GM12865 (cell line): ENCODE measurements at places on chromosomes 5 and 9.

DNA sequence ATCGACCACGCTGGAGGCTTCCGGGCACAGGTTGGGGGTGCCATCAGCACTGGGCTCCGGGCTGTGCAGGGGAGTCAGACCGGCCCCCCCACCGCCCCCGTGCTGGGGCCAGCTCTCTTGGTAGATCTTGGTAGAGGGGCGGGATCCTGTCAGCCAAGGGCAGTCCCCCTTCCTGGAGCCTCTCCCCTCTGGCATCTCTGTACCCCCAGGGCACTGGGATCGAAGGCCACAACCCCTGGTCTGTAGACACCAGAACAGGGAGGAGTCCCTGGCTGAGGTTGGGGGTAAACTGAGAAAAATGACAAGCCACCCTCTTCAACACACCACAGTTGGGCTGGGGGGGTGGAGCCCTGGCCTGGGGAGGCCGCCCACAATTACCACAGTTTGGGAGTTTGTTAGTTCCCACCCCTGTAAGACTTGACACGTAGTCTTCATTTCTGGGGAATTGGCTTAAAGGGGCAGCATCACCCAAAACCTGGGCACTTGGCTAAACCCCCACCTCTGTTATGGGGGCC, 882 bp downstream of the CERCAM start:
- no peak for DNase-seq

DNA sequence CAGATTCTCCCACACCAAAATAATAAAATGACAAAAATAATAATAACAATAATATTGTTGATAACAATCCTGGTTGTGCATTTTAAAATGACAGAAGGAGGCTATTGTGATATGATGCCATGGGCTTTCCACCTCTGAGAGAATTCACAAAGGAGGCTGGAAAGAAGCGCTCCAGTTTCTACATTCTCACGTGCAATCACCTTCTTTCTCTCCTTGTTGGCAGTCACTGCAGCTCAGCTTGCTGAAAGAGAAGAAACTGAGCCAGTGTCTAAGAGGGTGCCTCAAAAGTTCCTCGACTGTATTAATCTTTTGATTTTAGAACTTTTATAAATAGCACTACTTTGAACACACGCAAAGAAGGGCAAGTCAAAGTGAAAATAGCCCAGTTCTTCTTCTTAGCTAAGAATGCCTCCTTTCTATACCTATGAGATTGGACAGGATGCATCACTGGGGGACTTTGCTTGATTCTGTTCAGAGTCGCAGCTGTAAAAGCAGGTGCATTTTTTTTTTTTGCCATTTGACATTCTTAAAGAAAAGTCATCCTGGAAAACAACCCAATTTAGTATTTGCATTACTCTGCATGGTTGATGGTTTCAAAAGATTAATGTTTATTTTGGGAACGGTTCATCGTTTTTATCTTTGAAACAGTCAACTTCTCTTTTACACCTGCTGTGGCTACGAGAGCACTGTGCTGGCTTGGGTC, 12.4 kb upstream of the SUB1 start:
- DNase-seq: peak; percentile 94

DNA sequence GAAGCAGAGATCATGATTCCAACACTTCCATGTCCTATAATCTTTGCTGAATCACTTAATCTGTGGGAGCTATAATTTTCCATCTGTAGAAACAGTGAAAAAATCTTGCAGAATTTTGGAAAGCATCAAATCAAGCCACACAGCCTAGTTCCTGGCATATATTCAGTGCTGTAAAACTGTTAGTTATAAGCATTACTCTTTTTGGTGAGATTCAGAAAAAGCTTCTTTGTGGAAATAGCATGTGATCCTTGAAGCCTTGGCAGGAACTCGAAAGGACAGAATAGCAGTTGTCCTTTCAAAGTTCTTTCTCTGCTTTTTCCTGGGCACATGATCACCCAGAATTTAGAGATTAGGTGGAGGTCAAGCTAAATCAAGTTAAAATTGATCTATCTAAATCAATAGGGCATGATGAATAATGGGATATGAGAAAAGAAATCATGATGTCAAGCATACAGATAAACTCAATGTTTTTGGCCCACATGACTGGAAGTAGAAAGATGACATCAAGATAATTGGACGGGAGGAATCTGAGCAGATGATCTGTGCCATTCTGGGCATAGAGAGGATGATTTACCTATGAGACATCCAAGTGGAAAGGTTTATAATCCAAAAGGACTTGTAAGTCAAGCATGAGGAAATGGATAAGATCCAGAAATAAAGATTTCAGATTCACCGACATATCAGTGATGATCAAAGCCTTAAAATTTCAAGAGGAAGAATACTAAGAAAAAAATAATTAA, 73.1 kb downstream of the TMEM232 start:
- DNase-seq: no peak

DNA sequence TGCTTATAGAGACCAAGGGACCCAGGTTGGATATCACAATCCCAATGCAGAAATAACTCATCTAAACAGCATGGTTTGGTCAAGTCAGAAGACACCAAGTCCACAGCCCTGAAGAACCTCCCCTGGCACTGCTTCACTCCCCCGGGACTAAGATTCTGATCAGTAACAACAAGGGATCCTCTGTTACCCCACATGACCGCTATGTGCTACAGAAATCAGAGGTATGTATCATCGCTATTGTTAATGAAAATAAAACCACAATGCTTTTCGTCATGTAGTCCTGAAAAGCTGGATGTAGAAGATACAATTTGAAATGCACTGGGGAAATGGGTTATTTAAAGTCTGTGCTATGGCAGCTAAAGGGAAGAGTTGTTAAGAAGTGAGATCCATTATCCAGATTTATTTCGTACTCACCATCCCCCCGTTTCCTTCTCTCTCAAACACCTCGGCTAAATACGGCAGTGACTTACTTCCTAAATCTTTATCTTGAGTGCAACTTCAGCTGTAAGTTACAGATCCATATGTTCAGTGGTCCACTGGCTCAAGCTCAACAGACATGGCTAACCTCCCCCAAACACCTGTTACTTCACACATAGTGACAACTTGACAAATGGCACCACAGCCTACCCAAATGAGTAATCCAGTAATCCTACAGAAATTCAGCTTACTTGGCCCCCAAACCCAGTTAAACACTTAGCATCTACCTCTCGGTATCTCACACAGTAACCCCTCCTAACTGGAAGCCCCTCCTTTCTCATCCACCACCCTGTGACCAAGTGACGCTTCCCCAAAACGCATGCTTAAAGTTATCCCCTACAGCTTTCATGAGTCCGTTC, 129.2 kb downstream of the MYO10 start:
- no peak for DNase-seq

- DNase-seq: no peak
These were observed 9.9 kb upstream of the SLC2A6 start for GRCh38 chr9:133488686-133489252.

- no peak for DNase-seq
These were observed 110.5 kb upstream of the HMHB1 start for GRCh38 chr5:143701493-143701892.

- DNase-seq: no peak
These were observed 49.0 kb upstream of the IFNK start for GRCh38 chr9:27475057-27475595.

DNA sequence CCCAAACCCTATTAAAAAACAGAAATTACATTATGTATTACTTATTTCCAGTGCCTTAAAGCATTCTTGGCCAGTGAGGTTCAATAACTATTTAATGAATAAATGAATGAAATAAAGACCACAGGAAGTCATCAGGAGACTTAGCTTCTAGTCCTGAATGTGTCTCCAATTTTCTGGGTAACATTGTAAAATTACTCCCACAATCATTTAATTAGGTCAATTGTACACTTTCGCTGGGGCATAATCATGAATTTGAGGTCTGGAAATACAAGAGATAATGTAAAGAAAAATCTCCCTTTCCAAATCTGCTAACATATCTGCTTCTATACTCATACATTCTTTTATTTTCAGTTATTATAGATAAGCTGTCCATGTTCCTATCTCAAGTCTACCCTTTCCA, 199.2 kb downstream of the TLR4 start:
- no peak for DNase-seq

DNA sequence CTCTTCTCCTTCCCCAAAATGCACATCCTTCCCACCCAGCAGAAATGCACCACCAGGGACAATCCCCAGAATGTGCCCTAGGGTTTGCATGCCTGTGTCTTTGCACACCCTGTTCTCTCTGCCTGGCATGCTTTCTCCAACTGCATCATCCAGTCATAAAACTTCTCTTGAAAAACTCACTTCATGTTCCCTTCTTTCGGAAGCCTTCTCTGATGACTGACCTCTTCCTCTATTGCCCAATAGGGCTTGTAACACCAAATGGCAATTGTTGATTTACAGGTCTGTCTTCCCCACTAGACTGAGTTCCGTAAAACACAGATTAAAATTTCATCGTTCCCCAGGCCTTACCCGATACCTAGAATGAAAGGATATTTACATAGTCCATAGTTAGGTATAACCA, 83.1 kb upstream of the SPOCK1 start:
- no peak for DNase-seq

- peak; percentile 40 for DNase-seq
These were observed 20.2 kb downstream of the ZBED3 start for GRCh38 chr5:77066823-77067442.

DNA sequence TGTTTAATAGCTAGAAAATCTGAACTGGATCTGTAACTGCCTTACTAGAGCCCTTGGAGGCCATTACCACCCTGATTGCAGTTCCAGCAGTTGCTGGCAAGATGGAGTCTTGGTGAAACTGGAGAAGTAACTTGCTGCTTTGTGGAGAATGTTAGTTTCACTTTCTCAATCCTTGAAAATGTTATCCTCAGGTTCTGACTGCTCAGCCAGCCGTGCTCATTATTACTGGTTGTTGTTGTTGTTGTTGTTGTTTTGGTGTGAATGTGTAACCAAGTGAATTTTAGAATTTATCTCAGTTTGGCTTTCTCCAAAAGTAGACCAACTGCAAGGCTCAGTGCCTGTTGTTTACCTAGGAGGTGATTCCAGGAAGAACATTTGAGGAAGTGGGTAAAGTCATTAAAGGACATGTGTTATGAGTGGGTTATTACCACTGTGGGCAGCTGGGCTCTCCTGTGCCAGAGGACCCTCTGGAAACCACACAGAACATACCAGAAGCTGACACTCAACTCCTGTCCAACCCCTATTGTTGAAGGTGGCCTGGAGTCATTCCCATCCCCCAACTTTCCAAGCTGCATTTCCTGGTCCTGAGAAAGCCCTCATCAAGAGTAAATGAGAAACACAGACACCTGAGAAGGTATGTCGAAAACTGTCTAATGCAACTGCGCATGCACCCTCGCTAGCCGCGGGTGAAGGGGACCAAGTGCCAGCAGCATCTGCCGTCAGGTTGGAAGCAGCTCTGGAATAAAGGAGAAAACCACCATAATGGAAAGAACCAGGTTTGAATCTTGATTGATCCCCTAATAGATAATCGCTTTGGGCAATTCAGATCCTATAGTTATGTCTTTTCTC, 111.6 kb downstream of the CMYA5 start:
- peak; percentile 29 for DNase-seq

GRCh38 chr5:96547486-96547885, 114.4 kb upstream of the PCSK1 start:
- DNase-seq: no peak

GRCh38 chr9:116476935-116477381, 210.1 kb upstream of the TRIM32 start:
- DNase-seq: no peak

DNA sequence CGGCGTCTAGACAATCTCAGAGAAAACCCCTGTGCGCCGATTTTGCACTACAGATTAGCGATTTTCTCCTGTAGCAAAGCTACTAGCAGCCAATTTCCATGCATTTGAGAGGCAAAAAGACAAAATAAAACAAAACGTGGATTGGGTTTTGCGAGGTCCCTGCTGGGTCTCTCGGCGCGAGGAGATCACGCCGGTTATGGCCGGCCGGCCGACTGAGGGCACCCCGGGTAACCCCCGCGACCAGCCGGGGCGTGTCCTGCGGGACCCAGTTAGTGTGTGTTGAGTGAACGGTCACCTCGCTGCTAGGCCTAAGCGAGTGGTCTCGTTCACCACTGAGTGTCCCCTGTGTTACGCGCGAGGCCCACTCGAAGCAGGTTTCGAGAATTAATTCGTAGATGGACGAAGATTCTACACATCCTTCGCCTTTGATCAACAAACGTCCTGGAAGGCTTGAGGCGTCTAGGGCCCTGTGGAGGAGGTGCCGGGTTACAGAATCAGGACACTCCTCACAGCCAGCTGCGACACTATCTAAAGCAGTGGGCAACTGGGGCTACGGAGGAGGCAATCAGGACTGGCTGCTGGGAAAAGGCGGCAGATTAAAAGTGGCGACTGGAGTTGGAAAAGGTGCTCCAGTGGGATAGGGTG, 764 bp upstream of the VDAC1 start:
- DNase-seq: peak; percentile 44

DNA sequence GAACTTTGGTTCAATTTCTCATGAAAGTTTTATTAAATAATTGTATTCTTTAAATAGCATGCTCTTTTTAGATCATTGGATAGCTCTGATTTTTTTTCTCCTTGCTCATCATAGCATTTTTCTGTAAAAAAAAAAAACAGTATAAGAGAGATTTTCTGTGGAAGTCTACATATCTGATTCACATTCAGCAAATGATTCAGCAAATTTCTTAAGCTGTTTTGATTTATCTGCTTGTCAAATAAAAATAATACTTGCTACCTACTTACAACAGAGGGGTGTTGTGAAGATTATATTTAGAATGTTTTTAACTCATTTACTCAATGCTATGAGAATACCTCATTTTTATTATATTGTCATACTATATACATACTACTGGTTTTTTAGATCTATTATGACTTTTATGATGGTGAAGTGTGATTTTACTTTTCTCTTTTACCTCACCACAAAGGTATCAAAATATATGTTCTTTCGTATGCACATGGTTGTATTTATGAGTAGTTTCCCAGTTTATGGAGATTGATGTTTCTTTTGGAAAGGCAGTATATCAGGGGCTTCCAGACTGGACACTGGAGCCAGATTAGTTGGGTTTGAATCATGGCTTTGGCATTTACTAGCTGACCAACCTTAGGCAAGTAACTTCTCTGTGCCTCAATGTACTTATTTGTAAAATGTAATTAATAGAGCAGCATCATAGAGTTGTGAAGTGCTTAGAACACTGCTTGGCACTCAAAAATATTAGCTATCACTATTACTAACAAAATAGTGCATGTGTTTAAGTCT, 25.5 kb downstream of the TNPO1 start:
- no peak for DNase-seq
